ENCODE measurements at places on chromosomes 13 and 19.
A peak's percentile ranks its signal among the peaks of the same experiment; 100 is the strongest.

DNA sequence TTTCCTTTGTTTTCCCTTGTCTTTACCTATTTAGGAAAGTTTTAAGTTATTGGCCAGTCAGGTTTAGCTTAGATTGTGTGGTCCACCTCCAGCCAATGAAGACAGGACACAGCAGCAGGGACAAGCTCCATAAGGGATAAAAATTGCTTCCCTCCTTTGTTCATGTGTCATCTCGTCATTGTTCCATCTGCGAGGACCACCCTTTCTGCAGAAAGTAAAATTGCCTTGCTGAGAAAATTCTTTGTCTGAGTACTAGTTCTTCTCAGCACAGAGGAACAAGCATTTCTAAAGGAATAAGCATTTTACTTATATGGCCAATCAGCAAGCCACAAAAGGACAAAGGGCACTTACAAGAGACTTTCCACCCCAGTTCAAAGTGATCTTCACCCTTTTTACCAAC, 11.4 kb downstream of the ZNF560 start:
- DNase-seq: no peak

GRCh38 chr19:47623151-47623920, 14.4 kb downstream of the BICRA start:
- no peak for DNase-seq

GRCh38 chr19:6402837-6403608, 10.1 kb upstream of the GTF2F1 start:
- no peak for DNase-seq

DNA sequence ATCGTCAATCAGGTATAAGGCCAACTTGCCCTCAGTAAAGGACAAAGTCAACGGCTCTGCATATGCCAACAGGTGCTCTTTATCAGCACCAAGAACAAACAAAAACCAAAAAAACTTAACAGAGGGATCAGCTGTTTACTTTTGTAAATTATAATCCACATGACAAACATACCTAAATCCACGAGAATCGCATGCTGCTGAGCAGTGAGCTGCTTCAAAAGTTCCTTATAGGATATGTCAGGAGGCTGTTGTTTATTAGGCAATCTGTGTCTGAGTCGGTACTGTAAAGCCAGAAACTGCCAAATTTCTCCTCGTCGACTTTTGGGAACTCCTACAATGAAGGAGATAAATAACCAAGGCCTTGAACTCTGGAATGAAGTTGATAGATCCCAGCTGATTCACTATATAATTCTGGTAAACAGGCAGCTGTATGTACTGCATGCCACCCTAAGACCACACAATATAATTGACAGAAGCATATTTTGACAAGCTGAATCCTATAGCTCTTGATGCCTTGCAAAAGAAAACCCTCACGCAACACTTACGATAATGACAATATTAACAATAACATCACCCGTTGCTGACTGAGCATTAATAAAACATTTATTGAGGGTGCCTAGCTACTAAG, 179.8 kb downstream of the TBC1D4 start:
- no peak for DNase-seq

- no peak for DNase-seq
These were observed 588.5 kb downstream of the DACH1 start for GRCh38 chr13:71278512-71278911.

DNA sequence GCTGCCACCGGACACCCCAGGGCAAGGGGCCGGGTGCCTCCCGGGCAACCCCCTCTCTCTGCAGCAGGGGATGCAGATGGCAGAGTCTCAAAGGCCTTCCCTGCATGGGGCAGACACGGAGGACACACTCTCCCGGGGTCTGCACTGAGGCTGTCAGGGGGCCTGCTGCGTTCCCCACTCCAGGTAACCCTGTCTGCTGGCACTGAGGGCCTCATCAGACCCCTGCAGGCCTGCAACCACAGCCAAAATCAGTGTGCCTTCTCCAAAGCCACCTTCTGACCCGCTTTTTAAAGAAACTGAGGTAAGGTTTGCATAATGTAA, 93.9 kb downstream of the GNG7 start:
- no peak for DNase-seq

DNA sequence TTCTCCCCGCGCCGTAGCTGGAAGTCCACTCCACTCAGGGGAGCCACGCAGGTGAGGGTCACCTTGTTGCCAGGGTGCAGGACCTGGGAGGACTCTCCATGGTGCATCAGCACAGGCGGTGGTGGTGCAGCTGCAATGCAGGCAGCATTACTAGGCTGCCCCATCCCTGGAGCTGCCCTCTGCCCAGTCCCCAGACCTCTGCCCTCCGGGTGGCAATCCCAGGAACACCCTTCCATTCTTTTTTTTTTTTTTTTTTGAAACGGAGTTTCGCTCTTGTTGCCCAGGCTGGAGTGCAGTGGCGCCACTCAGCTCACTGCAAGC, 1.8 kb downstream of the A1BG start:
- DNase-seq: no peak

GRCh38 chr19:57560049-57560491, 407 bp upstream of the ZNF550 start:
- no peak for DNase-seq

GRCh38 chr19:19495614-19496603, 19.4 kb downstream of the TSSK6 start:
- DNase-seq: no peak

DNA sequence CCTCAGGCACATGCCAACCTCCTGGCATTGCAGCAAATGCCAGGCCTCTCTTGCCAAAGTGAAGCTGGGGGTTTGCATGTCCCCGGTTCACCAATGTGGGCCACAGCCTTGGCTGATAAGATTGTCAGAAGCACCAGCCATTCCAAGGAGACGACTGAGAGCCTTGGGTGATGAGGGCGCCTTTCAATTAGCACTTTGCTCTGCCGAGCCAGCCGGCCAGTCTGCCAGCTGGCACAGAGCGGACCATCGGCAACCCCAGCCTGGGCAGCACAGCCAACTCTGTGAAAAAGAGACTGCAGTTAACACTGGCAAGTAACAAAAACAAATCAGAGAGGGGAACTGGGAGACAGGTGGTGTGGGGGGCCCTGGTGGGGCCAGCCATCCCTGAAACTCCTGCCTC, 67.3 kb downstream of the EFNB2 start:
- DNase-seq: no peak

- DNase-seq: no peak
These were observed 188.1 kb downstream of the RFC3 start for GRCh38 chr13:34006011-34006410.

- no peak for DNase-seq
These were observed 15.1 kb downstream of the ZNF302 start for GRCh38 chr19:34692549-34692948.

- no peak for DNase-seq
These were observed 701.1 kb downstream of the PCDH9 start for GRCh38 chr13:66528944-66529576.

DNA sequence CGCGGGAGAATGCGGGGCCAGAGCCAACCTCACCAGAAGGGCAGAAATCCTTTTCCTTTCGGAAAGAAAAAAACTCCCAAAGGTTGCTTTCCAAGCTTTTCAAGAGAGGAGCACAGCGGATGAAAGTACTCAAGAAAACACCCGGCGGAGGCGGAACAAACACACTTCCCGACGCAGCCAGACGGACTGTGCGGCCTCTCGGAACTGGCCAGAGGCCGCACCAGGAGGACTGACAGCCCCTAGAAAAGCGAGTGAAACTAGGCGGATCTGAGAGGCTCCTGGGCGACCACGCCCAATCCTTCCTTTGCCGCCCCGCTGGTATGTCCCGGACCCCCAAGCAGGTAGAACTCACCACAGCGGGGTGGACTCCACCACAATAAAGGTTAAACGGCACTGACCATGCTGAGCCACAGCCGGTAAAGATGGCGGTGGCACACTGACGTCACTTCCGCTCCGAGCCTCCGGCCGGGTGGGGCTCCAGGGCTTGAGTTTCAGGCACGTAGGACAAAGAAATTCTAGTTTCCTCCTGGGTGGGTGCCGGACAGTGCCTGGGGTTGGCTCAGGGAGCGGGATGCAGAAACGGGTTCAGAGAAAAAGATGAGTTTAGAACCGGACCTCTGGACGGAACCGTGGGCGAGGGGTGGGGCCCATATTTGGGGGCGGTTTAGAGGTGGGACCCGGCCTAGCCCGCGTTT, at the start of gene ZNF562:
Gene ZNF562 (minus strand): TSS at position 438 of the 695 bp plus-strand sequence. CDS start 14,356 bp downstream, outside the sequence.
- peak; percentile 77 for DNase-seq

- DNase-seq: no peak
These were observed 24.6 kb upstream of the ATP8A2 start for GRCh38 chr13:25347151-25347550.

GRCh38 chr19:14476673-14477401, 1.7 kb upstream of the PTGER1 start:
- no peak for DNase-seq

DNA sequence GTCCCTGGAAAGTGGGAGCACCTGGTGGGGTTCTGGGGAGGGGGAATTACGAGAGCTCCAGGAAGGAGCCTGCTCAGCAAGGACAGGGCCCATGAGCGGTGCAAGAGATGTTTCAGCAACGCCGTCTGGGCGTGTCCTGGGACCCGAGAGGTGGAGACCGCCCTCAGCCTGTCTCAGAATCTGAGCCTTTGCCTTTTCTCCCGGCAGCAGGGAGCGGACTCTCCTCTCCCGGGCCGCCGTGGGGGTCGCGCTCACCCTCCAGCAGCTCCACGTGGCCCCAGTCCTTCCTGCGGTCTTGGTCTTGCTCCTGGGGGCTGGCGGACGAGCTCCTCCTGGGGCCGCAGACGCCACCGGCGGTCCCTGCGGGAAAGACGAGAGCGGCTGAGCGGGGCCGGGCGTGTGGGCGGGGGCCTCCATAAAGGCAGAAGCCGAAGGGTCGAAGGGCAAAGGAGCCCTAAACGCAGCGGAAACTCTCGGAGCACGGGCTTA, 714 bp downstream of the POLRMT start:
- no peak for DNase-seq

GRCh38 chr13:39226359-39226758, 188.1 kb downstream of the NHLRC3 start:
- DNase-seq: no peak

DNA sequence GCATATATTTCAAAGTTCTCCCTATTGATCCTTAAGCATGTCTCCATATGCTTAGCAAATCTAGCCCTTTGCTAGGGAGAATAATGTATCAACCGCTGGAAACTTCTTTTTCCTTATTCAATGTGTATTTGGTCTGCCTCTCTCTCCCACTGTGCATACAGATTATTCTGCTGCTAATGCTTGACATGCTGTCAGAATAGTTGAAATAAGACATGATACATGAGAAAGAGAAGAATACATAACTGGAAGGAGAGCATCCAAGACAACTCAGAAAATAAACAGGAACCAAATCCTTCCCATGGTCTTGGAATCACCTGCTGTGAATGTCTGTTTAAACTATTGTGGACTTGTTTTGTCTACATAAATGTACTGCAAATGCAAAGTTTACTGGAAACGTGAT, 1103.0 kb downstream of the EFNB2 start:
- no peak for DNase-seq

- no peak for DNase-seq
These were observed 11.3 kb downstream of the ZNF776 start for GRCh38 chr19:57757941-57758340.

DNA sequence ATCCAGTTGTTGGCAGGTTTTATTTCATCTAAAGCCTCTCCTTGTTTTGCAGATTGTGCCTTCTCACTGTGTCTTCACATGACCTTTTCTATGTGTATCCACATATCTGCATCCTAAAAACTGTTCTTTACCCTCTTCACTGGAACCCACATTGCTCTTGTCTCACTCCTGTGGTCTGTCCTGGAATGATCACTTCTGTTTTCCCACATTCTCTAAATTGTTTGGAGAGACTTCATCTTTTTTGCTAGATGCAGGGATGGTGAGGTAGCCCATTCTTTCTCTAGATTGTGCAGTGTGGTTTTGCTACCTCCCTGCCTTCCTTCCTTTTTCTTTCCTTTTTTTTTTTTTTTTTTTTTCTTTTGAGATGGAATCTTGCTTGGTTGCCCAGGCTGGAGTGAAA, 608.6 kb upstream of the MIR17HG start:
- DNase-seq: no peak

DNA sequence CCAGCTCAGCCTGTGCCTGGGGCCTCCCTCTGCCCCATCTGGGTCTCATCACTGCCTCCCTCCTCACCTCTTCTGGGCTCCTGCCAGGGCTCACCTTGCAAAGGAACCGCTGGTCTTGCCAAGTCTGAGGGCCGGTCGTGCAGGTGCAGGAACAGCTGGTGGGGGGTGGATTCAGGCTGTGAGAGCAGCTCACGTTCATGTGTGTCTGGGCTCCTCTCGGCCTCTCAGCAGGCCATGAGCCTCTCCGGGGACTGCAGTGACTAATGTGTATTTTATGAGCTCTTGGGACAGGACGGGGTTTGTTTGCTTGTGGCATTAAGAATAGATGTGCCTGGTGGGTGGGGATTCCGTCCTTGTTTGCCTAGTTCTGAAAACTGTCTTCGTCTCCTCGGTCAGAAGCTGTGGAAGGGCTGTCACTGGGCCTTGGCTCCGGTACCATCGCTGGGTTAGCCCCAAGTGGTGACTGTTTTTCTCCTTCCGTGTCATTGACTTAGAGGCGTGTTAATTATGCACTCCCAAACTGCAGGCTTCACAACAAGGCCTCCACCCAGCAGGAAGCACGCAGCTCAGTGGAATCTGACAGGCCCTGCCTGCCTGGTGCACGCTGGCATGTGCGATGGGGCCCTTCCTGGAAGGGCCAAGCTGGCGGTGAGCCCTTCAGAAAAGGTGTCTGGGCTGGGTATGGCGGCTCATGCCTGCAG, 77.6 kb downstream of the KDM4B start:
- peak; percentile 98 for DNase-seq

Data from NCI-H510A (cell line).